Mucosa of gallbladder (tissue), 1 donor: ENCODE measurements at places on chromosomes 1 and 21.

DNA sequence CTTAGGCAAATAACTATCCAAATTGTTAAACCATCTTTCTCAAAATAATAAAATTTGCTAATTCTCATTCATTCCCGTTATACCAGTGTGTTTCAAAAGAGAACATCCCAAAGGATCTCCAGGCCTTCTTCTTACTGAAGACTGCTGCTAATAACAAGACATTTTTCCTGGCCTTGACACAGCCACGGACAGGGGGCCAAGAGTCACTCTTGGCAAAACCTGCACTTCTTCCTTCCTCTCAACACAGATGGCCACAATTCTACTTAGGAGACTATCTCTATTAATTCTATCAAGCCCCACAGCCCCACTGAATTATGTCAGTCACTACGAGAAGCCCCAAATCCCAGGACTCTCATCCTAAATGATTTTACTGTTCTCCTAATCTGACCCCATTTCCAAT lies 86.0 kb downstream of the EVI5 start:
- no peak for DNase-seq

DNA sequence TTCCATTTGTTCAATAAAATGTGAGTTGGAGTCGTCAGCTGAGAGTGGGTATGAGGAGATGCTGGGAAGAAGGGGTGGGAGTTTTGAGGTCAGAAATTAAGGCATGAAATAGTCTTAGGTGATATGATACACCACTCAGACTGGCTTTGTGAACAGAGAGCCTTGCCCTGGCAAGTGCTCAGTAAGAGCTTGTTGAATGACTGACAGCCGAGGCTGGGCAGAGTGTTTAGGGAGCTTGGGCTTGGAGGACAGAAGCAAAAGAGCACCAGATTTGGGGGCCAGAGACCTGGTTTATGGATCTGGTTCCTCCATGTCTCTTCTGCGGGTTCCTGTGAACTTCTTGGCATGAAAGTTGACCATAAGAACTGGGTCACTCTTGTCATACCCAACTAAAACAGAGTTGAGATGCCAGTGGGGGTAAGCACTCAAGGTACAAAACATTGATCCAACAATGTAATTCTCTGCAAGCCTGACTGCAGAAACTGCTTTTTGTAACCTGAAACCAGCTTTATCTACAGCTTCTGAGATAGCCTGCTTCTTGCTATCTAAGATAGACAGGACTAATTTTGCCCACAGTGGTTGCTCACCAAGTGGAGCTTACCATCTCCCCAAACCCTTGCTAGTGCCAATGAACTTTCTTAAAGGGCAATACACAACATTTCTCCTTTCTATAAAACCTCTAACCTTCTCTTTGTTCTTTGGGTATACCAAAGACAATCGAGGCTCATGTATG lies 126.4 kb downstream of the TENT5C start:
- no peak for DNase-seq

DNA sequence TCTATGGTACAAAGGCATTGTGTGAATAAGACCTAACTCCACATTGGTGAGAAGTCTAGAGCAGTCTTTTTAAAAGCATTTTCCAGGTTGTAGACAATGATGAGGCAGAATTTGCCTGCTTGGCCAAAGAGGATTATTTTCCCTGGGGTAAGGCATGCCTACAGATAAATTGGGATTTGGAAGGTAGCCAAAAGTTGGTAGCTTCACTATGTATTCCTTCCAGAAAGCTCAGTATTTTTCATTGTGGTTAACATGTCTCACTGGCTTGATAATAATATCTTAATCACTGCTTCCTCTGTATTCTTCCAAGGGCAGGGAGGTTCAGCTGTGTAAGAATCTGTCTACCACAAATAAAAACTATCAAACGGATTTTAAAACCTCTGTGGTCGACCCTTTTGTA lies 590.8 kb upstream of the PRMT6 start:
- no peak for DNase-seq

GRCh38 chr21:46221664-46222435 lies 6.7 kb downstream of the LSS start:
- no peak for DNase-seq

- DNase-seq = no peak
Observed at GRCh38 chr21:33940164-33940880, 24.7 kb upstream of the ATP5PO start.
